ENCODE measurements at places on chromosomes 4 and X.
A peak's percentile ranks its signal among the peaks of the same experiment; 100 is the strongest.

DNA sequence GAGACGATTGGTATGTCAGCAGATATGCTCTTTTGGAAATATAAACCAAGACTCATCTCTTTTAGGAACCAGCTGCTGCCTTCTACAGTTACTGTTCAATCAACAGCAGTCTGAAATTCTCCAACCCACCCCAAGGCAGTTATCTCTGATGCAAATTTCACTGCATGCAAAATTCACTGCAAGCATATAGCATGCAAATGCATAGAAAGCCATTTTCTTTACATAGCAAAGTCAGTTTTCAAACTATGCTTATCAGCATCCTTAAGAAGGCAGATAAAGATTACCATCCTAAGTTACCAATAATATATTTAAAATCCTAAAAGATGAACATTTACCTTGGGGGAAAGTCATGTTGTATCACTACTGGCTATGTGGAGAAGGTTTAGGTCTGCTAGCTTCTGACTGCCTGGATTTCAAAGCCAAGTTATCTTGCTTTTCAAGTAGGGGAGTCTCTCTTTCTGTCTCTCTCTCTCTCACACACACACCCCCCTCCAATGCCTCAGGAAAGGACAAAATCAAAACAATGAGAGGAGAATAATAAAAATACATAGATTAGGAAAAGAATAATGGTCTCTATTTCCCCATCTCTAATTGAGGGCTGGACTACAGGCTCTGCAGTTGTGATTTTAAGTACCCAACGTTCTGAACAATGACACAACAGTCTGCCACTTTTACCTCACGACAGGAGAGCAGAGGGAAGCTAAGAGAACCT is 1.5 kb downstream of the NMU start:
- no peaks in the 10 kb centered on the region for H3K4me1 ChIP-seq
- H3K4me3 ChIP-seq = no peak overlapping the region
- no peak for DNase-seq
- no peaks in the 10 kb centered on the region for H3K36me3 ChIP-seq
- H3K27ac ChIP-seq = no peak overlapping the region

- H3K27me3 ChIP-seq = no peaks in the 10 kb centered on the region
- no peaks in the 10 kb centered on the region for H3K4me1 ChIP-seq
- no peak overlapping the region for H3K4me3 ChIP-seq
- H3K27ac ChIP-seq = no peak overlapping the region
Observed at GRCh38 chrX:17065100-17065499, 118.6 kb downstream of the REPS2 start.

DNA sequence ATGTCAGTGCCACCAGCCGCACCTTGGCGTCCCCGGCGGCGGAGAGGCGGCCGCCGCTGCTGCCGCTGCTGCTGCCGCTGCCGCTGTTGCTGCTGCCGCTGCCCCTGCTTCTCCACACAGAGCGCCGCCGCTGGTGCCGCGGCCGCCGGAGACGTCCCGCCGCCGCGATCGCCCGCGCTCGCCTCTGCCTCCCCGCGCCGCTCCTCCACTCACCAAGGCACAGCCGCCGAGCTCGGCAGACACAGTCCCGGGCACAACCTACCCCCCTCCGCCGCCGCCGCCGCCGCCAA is at the start of gene PPP3CA:
TSS of gene PPP3CA (minus strand) at position 260 of the 290 bp plus-strand sequence.
- H3K4me3 ChIP-seq = peak within 1 kb of the TSS; percentile 89
- no peak for DNase-seq
- H3K27ac ChIP-seq = peak within 1 kb of the TSS; percentile 95
- H3K27me3 ChIP-seq = no peaks in the 10 kb centered on the region
- H3K4me1 ChIP-seq = peaks cover 21% of the 10 kb centered on the region

GRCh38 chrX:9566150-9566621 is 101.3 kb downstream of the TBL1X start:
- no peaks in the 10 kb centered on the region for H3K4me1 ChIP-seq
- H3K36me3 ChIP-seq = no peaks in the 10 kb centered on the region
- H3K27me3 ChIP-seq = no peaks in the 10 kb centered on the region
- no peak overlapping the region for H3K27ac ChIP-seq

DNA sequence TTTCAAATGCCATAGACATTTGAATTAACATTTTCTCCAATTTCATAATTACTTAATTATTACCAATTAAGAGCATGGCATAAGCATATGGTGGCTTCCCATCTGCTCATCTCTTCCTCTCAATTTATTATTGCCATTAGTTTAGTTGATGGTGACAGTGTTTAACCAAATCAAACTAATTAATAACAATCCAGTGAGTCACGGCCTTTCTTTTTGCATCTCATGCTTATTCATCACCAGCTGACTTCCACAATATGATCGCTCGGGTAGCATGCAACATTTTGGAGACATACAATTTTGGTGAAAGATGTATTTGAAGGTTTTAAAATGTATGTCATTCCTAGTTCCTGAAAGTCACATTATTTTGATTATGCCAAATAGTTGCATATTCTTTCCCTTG is 172.8 kb upstream of the TACR3 start:
- H3K27ac ChIP-seq = no peak overlapping the region
- H3K4me3 ChIP-seq = no peak overlapping the region
- H3K36me3 ChIP-seq = no peaks in the 10 kb centered on the region

Measured in pancreas (tissue), 10 donors.